M059J (cell line): ENCODE measurements at places on chromosomes 4 and X.

DNA sequence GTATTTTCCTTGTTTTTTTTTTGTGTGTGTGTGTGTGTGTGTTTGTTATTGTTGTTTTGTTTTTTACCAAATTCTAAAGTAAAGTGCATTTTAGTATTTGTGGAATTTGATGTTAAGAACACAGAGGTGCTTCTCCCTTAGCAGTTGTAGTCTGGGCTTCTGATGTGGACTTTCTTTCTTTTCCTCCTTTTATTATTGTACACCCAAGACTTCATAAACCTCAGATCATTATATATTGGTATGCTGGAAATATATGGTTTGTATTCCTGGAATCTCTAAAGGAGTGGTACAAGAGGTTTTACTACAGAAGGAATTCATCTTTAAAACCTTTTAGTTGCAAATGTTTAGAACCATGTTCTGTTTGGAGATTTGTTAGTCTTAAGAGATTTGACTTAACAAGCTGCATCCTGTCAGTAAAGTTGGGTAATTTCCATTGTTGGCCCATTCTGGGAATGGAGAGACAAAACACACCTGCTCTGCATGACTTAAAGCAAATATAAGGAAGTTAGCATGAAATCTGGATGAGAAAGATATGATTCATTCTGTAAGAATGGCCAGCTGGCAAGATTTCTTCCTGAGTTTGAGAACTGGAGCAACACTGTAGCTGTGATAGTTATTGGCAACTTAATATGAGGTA lies 64.0 kb downstream of the SMAD1 start:
- peak; percentile 73 for DNase-seq

DNA sequence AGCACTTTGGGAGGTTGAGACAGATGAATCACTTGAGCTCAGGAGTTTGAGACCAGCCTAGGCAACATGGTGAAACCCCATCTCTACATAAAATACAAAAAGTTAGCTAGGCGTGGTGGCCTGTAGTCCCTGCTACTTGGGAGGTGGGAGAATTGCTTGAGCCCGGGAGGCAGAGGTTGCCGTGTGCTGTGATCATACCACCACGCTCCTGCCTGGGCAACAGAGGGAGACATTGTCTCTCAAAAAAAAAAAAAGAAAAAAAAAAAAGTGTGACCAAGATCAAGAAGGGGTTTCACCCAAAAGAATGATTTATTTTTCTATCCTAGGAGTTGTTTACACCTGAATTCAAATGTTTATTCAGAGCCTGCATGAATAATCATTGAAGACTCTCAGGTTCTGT lies 572.4 kb upstream of the GALNT7 start:
- no peak for DNase-seq

- no peak for DNase-seq
These were observed 73.1 kb downstream of the PDGFC start for GRCh38 chr4:156898373-156899117.

DNA sequence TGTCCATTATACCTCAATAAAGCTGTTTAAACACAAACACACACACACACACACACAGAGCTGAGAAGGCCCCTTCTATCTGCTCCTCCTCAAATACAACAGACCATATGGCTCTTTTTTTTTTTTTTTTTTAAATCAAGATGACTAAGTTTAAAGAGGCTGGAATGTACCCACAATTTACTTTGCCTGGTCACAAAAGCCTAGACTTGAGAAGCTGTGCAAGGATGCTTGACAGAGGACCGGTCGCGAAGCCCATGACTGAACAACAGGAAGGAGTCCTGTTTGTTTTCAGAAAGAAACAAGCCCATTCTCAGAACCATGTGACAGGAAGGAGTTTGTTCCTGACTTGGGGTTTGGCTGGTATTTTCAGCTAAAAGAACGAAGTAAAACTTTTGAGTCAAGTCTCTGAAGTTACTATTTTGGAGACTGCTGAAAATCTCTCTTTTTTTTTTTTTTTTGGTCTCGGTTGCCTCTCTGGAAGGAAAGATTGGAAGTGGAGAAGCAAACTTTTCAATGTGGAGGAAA lies 650.9 kb upstream of the TENM3 start:
- DNase-seq, result peak; percentile 18

- DNase-seq, result peak; percentile 94
These were observed at the start of gene IL13RA1 for GRCh38 chrX:118726887-118727685. IL13RA1 (plus strand) TSS chrX:118727606; CDS start chrX:118727639, 33 bp downstream.

DNA sequence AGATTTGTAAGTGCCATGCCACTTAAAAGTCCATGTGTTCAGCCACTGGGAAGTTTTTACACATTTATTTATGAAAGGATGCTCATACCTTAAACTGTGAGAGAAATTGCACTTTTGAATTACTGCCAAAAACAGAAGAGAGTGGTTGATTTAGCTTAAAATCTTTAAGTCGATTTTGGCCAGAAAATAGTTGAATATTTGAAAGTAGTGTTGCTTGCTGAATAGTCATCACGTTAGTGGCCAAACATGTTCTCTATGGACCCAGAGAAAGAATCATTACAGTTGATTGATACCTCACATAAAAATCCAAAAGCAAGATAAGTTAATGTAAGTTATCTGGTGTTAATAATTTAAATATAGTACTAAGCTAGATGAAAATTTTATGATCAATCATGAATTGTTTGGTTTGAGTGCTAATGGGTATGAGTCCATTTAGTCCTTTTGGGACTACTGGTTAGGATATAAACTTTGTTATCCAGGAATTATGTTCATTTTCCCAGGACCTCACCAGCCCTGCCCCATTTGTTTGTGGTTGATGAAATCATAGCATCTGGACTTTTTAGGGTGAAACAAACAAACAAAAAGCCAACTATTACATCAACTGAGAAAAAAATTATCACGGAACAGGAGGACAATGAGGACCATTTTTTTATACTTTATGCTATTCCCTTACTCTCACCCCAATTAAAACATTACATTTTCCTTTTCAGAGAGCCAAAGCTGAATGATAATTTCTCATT lies 6.3 kb downstream of the GIMD1 start:
- no peak for DNase-seq

- peak; percentile 82 for DNase-seq
These were observed 95.7 kb upstream of the AFAP1 start for GRCh38 chr4:8035371-8035780.

DNA sequence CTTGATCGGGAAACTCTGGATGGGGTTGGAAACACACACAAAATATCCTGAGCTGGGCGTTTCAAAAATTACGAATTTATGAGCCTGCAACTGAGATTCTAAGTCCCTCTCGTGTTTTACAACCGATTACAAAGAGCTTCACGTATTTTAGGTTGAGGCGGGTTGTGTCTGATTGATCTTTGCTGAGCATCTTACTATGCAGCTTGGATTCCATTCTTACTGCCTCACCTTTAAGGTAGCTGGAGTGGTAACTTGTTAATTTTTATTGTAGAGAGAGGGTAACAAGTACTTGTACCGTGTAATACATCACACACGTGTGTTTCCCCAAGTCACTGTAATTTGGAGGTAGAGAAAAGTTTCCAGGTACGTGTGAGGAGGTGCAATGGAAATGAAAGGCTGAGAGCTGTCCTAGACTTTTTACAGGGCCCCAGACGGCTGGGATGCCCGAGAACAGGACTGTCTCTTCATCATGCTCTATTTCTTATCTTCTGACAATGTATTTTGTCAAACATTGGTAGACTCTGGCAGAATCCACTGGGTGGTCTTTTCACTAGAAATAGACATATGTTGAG lies 97.8 kb upstream of the TENM3 start:
- no peak for DNase-seq

- DNase-seq, result peak; percentile 81
These were observed 464.5 kb downstream of the BCOR start for GRCh38 chrX:39633293-39633692.

GRCh38 chr4:29852537-29852936 lies 867.6 kb upstream of the PCDH7 start:
- DNase-seq, result no peak

GRCh38 chr4:138307319-138307718 lies 65.2 kb upstream of the SLC7A11 start:
- peak; percentile 3 for DNase-seq

DNA sequence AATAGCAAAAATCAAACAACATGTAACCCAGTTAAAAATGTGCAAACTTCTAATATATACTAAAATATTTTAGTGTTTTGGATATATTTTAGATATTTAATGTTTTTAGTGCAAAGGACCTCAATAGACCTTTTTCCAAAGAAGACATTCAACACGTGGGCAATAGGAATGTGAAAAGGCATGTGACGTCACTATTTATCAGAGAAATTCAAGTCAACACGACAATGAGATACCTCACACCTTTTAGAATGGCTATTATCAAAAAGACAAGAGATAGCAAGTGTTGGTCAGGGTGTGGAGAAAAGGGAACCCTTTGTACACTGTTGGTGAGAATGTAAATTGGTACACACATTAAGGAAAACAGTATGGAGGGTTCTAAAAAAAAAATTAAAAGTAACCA lies 115.6 kb upstream of the FAM47B start:
- DNase-seq, result no peak

- DNase-seq, result peak; percentile 18
These were observed 773 bp downstream of the PRMT9 start for GRCh38 chr4:147683188-147683591.
